ENCODE measurements at places on chromosomes 6 and 20.

- no peak for DNase-seq
Measured at GRCh38 chr20:45583502-45583901, 4.4 kb upstream of the WFDC8 start.

DNA sequence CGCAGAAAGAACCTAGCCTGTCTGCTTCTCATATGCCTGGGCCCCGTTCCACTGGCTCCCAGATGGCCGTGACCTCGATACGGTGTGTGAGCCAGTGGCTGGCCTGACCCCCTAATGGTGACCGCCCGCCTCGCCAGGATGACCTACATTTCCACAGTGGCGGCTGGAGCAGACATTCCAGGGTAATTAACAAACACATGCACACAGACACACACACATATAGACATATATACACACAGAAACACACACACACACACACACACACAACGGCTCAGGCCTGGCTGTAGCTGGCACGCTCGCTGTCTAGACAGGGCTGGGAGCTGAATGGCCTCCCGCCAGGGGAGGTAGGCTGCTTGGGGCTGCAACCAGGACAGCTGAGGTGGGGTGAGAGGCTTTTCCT, 227.1 kb downstream of the ANKRD60 start:
- no peak for DNase-seq

GRCh38 chr6:168650671-168651111, 209.7 kb downstream of the SMOC2 start:
- no peak for DNase-seq

- DNase-seq, result peak; percentile 76
Measured at GRCh38 chr20:62642666-62643520, 590 bp downstream of the SLCO4A1 start.

DNA sequence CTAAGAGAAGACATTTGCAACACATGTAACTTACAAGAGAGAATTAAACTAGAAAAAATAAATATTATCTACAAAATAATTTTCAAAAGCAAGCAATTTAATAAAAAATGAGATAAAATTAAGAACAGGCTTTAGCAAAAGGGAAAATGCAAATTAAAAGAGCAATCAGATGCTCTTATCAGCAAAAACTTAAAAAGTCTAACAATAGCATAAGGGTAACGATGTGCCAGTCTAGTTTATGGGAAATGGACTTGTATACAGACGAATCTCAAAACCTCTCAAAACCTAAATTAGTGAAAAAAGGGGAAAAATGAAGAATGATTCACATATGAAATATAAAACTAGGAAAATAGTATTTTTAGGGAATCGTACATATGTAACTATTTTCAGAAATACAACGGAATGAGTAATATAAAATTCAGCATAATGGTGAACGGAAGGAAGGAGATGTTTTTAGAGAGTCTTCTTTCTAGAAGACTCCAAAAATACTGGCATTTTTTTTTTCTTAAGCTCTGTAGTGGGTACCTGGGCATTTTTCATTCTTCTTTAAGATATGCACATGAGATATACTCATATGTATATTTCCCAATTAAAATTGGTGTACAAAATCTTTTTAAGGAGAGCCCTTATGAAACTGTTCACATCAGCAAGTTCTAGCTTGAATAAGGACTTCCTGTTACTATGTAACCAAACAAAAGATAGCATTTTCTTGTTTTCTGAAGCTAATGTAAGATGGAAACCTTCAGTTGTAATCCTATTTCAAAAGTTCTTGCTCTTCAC, 927 bp upstream of the MANEA start:
- no peak for DNase-seq

- DNase-seq, result no peak
Measured at GRCh38 chr6:92608751-92609150, 810.6 kb downstream of the EPHA7 start.

DNA sequence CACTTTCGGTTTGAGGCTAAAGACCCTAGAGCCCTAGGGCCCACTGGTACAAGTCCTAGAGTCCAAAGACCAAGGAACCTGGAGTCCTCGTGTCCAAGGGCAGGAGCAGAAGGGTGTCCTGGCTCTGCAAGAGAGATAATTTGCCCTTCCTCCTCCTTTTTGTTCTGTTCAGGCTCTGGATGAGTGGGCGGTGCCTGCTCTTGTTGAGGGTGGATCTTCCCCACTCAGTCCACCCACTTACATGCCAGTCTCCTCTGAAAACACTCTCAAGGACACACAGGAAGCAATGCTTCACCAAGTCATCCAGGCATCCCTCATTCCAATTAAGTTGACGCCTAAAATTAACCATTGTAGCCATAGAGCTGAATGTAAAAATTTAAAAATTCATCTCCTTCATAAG, 102.1 kb downstream of the UST start:
- DNase-seq, result no peak

GRCh38 chr6:155313602-155314091, 637 bp downstream of the TFB1M start:
- peak; percentile 37 for DNase-seq

GRCh38 chr6:33344701-33345697, 27.5 kb upstream of the ZBTB22 start:
- peak; percentile 81 for DNase-seq

DNA sequence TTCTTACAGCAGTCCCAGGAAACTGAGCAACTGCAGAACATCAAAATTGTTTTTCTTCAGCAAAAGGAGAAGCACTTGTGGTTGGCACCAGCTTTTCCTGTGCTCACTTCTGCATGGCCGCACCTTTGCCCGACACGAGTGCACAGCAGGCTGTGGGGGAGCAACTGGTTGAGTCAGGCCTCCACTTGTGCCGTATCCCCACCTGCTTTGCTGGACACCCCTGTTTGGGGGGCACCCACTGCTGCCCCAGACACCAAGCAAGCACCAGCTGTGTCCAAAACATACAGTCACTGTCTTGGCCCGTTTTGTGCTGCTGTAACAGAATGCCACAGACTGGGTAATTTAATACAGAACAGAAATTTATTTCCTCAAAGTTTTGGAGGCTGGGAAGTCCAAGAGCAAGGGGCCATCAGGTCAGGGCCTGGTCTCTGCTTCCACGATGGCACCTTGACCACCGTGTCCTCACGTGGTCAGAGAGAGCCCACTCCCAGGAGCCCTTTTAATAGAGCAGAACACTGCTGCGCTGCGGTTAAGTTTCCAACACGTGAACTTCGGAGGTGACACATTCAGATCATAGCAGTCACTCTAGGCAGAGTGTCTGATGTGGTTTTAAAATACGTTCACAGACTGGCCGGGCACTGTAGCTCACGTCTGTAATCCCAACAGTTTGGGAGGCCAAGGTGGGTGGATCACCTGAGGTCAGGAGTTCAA, 8.7 kb upstream of the GMEB2 start:
- DNase-seq, result peak; percentile 80

- no peak for DNase-seq
Measured at GRCh38 chr20:51697096-51697826, 70.9 kb downstream of the ATP9A start.

GRCh38 chr6:139485742-139486475, 111.5 kb upstream of the CITED2 start:
- no peak for DNase-seq

DNA sequence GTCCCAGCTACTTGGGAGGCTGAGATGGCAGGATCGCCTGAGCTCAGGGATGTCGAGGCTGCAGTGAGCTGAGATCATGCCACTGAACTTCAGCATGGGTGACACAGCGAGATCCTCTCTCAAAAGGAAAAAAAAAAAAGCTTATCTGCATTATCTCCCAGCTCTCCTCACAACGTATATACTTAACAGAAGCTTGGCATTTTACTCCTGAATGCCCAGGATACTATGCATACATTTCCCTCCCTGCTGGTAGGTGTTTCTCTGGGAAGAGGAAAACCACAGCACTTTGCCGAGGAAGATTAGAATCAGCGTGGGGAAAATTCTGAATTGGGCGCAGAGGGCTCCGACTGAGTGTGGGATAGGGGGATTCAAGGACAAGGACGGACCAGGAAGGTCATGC, 800.6 kb downstream of the DHX35 start:
- no peak for DNase-seq

DNA sequence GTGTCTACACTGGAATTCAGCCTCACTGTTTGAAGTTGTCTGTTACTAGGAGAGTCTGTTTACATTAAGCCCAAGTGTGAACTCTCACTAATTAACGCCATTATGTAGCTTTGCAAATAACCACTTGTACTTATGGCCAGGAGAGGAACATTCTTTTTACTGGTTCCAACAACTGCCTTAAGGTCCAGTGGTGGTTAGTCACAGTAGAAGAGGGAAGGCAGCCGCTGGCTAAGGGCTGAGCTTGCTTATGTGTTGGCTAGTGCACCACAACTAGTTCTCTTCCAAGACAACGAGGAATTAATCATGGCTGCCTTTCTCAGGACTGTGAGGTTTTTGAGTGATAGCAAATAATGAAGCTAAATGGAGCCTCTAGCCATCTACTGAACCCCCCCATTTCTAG, 14.9 kb upstream of the SLC22A23 start:
- no peak for DNase-seq

GRCh38 chr20:23291575-23292240, 58.9 kb upstream of the NXT1 start:
- no peak for DNase-seq

GRCh38 chr6:32935551-32936238, 5.1 kb downstream of the HLA-DMB start:
- DNase-seq, result no peak

GRCh38 chr20:49228676-49229075, 9.5 kb downstream of the DDX27 start:
- DNase-seq, result peak; percentile 30

Measured in DND-41 (cell line).